CD4-positive, alpha-beta T cell treated with Interleukin-6 at 100 ng/mL for 8 hours (primary cell): ENCODE measurements at places on chromosomes 11 and 22.

DNA sequence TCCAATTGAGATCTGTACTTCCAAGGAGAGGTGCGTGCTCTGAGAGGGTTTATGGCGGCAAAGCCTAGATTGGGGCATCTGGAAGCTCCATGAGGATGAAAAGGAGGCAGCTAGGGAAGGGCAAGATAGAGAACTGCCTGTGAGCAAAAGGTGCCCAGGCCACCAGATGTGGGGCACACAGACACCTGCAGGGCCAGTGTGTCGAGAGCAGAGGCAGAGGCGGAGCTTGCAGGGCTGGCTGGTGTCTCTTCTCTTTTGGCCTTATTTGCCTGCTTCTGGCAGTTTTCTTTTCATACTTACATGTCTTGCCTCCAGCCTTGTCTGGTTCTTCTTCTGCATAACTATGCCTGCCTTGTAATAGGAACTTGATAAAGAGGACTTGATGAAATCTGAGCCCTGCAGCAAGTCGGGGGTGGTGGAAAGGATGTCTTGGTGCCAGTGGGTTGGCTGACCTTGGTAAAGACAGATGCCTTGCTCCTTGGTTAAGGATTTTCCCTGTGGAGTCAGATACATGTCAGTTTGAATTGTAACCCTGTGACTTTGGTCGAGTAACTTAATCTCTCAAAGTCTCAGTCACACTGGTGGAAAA, 680.3 kb downstream of the NTM start:
- DNase-seq, result no peak

DNA sequence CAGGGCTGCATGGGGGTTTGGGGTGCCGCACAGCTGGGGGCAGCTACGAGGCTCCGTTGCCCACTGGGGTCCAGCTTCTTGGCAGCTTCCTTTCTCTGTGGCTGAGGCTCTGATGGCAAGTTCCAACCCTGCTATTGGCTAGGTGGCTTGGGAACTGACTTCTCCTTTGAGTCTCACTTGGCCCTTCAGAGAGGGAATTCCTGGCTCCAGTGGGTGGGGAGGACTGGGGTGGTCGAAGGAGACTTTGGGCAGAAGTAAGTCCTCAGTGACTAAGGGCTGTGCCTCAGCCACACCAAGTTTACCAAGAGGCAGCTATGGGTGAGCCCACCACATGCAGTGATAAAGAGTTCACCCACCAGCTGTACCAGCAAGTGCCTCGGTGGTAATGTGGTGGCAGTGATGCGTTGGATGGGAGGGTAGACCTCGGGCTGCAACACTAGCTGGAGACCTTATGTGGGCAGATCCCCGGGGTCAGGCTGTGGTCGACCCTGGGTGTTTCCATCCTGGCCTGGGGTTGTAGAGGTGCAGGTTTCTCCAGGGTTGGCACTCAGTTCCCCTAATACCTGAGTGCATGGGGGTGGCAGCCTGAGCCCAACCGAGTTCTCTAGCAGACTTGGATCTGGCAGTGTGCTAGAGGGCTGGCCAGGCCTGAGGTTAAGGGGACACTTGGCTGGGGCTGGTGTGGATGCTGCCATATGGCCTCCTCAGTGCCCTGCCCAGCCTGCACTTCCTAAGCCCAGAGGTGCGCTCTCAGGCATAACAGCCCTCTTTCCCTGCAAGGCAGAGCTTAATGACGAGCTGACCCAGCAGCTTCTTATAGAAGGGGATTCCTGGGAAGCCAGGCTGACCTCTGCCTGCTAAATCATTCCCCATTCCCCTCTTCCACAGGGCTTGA, 197.0 kb upstream of the CADM1 start:
- DNase-seq, result no peak

DNA sequence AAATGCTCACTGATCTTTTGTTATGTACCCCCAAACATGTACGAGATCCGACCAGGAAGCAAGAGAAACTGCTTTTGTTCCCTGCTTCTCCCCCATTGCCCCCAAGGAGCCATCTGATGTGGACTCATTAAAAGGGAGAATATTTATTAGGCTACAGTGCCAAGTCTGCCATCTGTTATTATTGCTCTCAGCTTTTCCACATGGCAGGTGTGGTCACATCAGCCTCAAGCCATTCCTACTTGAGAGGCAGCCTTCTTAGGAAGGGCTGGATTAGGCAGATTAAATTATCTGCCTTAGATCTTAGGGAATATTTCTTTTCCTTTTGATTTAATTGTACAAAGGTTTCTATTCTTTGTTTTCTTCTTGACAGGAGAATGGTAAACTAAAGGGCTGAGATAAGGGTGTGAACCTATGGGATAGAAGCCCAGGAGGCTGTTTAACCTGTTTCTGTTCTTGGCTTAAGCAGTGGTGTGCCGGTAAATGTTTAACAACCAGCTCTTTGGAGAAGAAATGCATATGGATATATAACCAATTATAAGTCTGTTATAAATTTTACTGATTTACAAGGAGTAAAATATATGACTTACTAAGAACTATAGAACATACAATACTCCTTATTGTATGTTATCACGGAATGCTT, 88.8 kb downstream of the PDHX start:
- no peak for DNase-seq

DNA sequence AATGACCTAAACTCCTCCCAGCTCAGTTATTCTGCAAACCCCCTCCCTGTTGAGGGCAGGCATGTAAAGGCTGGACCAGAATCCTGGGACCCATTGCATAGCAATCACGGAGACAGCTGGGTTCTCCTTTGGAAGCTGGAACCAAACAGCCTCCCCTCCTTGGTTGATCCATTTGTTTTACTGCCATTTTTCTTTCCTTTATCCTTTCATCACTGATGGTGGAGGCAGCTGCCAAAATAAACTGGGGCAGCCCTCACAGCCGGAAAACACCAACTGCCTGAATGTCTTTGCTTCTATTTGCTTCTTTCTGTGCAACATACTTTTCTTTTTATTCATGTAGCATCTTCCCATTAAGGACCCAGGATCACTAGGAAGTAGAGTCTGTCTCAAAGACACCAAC, 150.0 kb upstream of the SYT13 start:
- no peak for DNase-seq

DNA sequence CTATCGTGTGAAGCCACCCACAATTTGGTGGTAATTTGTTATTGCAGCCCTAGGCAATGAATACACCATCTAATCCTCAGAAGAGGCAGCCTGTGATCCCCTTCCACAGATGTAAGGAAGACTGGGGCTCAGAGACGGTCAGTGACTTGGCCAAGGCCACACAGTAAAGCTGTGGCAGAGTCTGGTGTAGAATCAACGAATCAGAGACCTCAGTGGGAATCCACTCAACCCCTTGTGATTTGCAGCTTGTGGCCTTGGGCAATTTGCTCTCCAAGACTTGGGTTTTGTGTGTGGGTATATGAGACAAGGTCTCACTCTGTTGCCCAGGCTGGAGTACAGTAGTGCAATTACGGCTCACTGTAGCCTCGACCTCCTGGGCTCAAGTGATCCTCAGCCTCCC, 1.9 kb downstream of the LGALS2 start:
- DNase-seq, result no peak

DNA sequence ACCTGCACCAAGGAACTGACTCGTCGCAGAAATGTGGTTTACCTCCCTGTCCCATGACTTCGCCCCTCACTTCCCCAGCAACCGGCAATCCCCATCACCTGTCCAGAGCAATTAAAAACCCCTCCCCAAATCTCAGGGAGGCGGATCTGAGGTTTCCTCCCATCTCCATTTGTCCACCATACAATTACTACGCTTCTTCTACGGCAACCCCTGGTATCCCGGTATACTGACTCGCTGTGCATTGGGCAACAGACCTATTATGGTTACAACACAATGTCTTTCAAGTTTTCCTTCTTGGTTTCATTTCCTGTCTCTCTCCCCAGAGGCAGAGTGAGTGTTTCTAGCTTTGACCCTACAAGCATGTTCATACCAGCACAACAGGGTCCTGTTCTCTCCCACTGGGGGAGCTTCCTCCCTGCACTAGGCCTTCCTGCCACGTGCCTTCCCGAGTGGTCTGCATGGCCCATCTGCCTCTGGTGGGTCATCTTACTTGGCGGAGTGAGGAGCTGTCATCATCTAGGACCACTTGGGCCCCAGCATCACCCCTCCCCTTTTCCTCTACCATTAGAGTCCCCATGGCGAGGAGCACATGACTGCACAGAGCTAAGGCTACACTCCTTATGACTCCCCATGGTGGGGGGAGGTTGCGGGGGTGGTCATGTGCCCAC, 30.3 kb upstream of the NAP1L4 start:
- DNase-seq, result no peak
